Stimulated activated CD4-positive, alpha-beta T cell treated with anti-CD3 and anti-CD28 coated beads, Interleukin-4, amount 100 ng/mL, for 48 hours (primary cell): ENCODE measurements at places on chromosomes 1 and 21.

DNA sequence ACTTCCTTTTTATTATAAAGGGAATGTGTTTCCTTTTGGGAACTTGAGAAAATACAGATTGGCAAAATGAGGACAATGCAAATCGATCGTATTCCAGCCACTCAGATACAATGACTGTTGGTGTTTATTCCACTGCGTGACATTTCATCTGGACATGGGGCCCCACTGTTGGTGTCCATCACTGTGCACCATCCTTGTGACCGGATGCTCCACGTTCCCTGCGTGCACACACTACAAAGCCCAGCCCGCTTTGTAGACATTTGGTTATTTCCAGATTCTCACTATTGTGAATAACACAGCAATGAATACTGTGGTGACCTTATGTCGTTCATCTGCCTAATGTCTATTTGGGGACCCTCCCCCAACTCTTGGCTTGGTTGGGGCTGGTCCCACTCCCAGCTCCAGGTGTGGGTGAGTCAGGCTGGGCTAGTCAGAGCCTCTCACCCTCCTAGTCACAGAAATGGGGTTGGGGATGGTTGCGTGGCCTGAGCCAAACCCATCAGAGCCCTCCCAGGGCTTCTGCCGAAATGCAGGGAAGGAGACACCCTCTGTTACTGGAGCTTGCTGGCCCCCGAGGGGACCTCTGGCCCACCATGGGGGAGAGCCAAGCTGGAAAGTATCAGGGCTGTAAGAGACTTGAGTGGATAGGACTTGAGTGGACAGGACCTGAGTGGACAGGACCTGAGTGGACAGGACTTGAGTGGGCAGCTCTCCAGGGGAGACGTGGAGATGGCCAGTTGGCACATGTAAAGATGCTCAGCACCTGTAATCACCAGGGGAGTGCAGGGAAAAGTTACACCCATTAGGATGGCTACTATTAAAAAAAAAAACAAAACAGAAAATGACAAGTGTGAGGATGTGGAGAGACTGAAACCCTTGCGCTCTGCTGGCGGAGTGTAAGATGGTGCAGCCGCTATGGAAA lies 57.1 kb upstream of the ADARB1 start:
- no peak for DNase-seq

DNA sequence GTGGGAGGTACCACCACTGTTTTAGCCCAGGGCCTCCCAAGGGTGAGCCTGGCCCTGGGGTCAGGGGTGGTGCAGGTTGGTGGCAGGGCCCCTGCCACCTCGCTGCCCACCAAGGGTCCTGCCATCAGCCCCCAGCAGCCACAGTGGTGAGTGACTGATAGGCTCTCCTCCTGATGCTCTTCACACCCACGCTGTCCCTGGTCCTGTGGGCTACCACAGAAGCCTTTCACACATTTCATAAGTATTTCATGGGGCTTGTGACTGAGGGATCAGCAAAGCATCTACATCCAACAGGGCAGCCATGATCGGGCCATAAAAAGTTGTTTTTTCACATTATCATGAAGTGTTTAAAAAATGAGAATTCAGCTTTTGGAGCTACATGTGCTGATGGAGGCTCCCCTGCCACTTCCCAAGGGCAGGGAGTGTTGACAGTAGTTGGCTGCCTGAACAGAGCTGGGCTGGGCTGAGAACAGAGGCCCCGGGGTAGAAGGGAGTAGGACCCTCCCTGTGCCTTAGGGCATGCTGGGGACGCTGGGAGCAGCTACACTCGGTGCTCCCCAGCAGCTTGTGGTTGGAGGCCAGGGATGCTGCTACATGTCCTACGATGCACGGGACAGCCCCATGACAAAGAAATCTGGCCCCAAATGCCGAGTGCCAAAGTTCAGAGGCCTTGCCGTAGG lies 73.1 kb upstream of the TMEM51 start:
- no peak for DNase-seq

DNA sequence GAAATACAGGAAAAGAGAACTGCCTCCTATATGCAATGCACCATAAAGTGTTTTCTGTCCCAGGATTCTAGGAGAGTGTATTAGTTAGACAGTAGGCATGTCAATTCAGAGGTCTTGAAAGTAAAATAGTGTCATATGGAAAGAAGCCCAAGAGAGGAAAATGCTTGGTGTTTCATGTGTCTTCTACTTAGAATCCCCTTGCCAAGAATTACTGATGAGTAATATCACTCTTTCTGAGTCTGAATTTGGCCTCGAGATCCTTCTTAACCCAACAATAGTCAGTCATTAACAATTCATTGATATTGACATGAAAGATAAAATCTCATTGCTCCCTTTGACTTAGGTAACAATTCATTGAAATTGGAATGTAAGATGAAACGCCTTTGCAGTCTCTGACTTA lies 972.2 kb downstream of the TTLL7 start:
- no peak for DNase-seq

- DNase-seq: no peak
Measured at GRCh38 chr1:38791892-38792291, 67.7 kb downstream of the RRAGC start.

DNA sequence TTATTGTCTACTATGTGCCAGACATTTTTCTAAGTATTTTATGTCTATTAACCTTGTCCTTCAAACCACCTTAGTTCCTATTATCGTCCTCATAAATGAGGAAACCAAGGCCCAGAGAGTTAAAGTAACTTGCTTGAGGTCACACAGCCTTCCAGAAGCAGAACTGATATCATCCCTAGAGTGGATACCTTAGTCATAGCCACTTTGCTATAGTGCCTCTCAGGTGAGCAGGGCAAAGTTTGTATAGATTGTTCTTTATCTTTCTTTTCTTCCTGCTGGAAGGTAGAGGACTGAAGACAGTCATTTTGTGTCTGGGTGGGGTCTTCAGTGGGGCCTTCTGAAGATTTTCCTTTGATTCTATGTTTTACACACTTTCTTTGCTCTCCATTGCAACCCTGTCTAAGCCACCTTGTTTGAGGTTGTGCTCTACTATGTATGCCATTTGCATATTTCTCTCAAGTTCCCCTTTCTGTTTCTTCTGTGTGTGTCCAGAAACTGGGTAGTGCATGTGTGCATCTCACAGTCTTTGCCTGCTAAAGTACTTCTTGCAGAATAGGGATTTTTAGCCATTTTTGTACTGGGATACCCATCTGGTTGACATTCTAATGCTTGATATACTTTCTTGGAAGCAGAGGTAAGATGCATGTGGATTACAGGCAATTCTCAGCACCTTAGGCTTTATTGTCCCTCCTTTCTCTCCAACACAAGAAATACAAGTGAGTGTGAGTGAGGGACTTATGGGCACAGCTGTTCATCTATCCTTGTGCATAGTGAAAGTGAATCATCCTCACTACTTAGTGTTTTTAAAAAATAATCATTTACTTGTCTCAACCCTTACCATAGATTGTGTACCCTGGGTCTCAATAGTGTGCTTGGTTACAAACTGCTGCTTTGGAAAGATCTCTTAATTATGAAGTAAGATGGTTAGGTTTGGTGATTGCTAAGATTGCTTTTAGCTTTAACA lies 207.6 kb upstream of the HMCN1 start:
- no peak for DNase-seq

DNA sequence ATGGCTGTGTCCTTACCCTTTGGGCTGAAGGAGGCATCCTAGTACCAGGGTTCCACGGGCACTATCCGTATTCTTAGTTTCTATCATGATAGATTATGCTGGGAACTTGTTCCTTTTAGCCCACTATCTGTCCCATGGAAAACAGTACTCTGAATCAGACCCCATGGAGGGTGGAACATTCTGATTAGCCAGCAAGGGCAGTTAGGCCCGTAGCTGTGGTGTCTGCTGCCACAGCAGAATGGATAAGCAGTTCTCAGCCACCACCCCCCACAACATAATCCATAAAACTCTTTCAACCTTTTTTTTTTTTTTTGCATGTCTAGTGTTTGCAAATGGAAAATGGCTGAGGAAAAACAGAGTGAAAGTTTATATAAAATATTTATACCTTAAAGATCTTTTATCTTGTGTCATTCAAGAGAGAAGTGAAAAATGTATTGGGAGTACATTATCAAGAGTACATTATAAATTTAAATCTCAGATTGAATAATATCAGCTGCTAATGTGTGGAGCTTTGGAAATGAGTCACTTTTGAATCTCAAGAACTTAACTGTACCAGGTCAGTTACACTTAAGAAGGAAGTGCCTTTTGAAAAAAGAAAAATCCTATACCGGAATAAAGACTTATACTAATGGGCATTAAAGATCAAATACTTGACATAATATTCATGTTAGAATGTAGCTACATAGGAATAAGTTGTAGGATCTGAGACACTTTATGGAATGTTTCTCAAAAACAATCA lies 80.3 kb downstream of the NFIA start:
- DNase-seq: no peak

- no peak for DNase-seq
Measured at GRCh38 chr1:155801149-155801548, 55.9 kb downstream of the GON4L start.
